ENCODE measurements at places on chromosomes 5 and 9. TPM values are rescaled to one million over a fixed set of nuclear protein-coding genes. Genes with fewer than 3 reads are reported as not detected.

The ARL14EPL gene
- total RNA-seq = 0.09 TPM

The CER1 gene
- 0.22 TPM for total RNA-seq

The ERMP1 gene
- 7.8 TPM for total RNA-seq

The ST6GALNAC6 gene
- total RNA-seq = 44.9 TPM

The SET gene
- 385 TPM for total RNA-seq

The DOCK2 gene
- total RNA-seq = 4.5 TPM

The ST8SIA4 gene
- 9.3 TPM for total RNA-seq

The IL17B gene
- 423 TPM for total RNA-seq

The CAMK4 gene
- total RNA-seq = 7.5 TPM

The KCNMB1 gene
- 0.22 TPM for total RNA-seq

DNA sequence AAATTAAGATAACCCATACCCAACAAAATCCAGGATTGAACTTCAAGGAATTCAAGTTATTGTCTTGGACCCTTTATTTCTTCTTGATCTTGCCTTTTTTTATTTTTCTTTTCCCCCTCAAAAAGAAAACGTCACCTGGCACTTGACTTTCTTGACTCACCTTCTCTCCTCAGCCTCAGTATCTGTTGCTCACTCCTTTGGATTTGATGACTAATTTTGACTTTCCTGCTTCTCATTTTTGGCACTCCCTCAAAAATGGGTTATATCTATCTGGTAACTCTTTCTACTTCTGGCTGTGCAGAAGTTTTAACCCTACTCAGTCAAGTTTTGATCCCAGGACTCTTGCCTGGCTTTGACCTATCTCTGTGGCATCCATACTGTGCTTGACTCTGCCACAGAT is 66.6 kb upstream of the SPATA31D4 start:
- DNase-seq = no peak

- peak; percentile 64 for DNase-seq
Observed at GRCh38 chr5:122896598-122897282, 51.3 kb downstream of the SNX24 start.

DNA sequence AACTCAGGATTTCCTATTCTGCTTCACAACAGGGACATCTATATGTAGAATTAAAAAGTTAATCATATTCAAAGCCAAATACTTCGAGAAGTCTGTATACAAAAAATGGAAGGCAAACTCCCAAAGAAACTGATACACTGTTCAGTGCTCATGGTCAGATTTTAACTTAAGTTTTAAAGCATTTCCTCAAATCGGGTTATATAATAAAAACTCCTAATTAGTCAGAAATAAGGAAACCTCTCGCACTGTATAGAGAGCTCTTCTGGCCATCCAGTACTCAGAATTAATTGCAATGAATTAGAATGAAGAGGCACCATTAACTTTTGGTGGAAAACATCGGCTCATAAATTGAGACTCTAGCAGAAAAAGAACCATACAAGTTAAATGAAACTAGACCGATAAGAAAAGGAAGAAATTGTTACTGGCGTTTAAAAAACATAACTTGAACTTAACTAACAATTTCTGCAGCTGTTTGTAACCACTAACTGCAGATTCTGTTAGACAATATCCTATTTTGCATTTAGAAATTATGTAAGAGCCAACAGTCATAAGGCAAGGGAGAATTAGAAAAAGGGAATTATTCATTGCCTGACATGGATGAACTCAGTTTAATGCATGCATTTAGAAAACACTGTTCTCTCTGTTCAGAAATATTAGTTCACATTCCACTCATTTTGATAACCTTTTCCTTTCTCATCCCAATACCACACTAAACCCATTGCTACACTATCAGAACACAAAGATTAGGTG is 96.6 kb downstream of the FNBP1 start:
- DNase-seq = peak; percentile 8

GRCh38 chr5:160799184-160799583 is 52.8 kb downstream of the ATP10B start:
- DNase-seq = peak; percentile 7

DNA sequence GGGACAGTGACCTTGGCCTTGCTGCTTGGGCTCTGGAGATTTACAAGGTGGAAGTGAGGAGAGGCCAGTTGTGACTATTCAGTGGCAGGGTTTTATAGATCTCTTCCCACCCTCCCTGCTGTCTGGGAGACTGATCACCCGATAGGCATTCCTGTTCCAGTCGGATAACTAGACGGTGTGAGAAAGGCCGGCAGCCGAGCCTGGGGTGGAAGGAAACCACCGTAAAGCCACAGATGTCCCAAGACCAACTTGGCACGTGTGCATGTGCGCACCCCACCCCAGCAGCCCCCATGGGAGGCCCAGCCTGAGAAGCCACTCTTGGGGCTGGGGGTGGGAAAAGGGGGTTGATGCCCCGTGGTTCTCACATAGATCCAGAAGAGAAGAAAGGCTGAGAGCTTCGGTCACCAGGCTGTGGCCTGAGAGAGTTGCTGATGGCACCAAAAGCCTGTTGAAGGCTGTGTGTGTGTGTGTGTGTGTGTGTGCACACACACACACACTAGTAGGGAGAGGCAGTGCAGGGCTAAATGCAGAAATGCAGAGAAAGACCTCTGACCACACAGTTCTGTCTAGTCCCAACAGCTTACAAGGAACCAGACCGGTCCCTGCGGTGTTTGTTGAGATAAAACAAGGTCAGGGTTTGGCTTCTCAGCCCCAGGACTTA is 225.8 kb downstream of the FANCC start:
- DNase-seq = no peak

GRCh38 chr5:143680672-143681259 is 131.2 kb upstream of the HMHB1 start:
- DNase-seq = peak; percentile 46

- no peak for DNase-seq
Observed at GRCh38 chr5:72390836-72391235, 70.7 kb downstream of the PTCD2 start.

DNA sequence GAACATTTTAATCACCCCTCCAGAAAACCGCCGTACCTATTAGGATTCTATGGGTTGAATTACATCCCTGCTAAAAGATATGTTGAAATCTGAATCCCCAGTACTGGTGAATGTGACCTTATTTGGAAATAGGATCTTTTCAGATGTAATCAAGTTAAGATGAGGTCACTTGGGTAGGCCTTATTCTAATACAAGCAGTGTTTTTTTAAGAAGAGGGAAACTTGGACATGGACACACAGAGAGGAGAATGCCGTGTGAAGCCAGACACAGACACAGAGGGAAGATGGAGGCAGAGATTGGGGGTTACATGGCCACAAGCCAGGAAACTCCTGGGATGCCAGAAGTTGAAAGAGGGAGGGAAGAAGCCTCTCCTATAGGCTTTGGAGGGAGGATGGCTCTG is 183.5 kb downstream of the GNA14 start:
- DNase-seq = no peak

GRCh38 chr5:143166661-143167420 is 236.6 kb downstream of the NR3C1 start:
- no peak for DNase-seq

GRCh38 chr5:111691914-111692313 is 65.1 kb downstream of the NREP start:
- no peak for DNase-seq

- DNase-seq = no peak
Observed at GRCh38 chr5:1546556-1546955, 22.8 kb upstream of the LPCAT1 start.

GRCh38 chr5:94793113-94793815 is 174.8 kb downstream of the SLF1 start:
- DNase-seq = no peak

DNA sequence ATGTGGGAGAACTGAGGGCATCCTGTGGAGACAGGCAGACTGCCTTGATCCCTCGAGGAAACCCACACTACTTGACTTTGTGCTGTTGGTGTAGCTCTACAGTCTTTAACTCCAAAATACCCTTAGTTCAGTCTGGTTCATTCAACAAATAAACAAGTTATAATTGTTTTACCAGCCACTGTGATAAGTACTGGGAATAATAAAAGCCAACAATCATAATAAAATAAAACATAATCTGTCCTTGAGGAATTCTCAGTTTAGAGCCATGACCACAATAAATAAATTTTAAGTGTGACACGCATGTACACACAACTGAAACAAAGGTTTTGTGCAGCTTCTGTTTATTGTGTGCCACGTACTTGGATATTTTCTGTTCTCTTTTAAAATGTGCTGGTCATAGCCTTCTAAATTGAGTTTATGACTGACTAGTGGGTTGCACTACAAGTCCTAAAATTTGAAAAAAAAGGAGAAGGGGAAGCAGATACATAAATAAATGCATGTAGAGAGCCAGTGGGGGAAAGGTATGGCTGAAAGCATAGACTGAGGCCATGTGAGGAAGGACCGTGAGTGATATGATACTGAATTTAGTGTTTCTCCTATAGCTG is 6.2 kb upstream of the SCAMP1 start:
- DNase-seq = peak; percentile 23

DNA sequence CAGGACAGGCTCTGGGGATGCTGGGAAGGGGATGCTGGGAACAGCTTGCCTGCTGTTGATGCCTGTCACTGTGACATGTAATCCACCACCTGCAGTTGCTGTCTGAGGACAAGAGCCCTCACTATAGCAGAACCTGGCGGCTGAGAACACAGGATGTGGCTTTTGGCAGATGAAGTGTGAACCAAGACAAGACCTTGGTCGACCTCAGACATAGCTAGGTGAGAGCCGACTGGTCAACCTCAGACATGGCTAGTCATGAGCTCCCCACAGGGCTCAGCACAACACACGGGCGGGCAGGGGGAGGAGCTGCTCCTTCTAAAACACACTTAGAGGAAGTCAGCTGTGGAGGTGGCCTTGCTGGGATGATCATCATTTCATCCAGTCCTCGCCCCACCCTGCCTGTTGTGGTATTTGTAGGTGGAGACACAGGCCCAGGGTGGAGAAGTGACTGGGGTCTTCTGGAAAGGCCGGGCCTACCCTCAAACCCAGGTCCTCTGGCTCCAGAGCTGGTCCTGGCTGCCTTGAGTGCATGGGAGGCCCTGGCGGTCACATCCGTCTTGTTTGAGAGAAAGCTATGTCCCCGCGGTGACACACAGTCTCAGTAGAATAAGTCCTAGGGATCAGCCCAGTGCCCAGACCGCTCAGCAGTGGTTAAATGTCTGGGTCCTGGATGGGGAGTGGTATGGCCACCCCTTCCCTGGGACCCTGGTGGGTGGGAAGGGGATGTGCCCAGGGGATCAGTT is 6.1 kb downstream of the SUSD3 start:
- DNase-seq = peak; percentile 37

GRCh38 chr9:37715991-37716505 is 37.6 kb upstream of the TRMT10B start:
- DNase-seq = no peak

DNA sequence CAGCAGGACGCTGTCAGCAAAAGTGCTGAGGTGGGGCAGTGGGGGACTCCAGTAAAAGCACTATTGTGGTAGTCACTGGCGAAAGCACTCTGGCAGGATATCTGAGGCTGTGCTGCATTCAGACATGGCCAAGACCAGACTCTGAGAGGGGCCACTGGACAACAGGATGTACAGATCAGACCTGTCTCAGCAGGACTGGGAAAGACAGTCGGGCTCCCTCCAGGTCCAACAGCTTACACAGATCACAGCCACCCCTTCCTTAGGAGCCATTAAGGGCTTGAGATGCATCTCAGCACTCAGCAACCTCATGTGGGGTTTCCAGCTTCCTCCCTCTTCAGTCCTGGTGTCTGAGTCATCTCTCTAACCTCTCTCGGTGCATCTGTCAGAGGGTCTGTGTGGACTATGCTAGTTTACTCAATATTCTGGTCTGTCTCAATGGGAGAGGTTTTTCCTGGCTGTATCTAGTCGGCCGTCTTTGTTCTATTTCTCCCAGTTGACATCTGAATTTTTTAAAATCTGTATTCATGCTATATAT is 154.5 kb downstream of the CWC27 start:
- no peak for DNase-seq

GRCh38 chr5:150787656-150788055 is 9.1 kb downstream of the SMIM3 start:
- no peak for DNase-seq

DNA sequence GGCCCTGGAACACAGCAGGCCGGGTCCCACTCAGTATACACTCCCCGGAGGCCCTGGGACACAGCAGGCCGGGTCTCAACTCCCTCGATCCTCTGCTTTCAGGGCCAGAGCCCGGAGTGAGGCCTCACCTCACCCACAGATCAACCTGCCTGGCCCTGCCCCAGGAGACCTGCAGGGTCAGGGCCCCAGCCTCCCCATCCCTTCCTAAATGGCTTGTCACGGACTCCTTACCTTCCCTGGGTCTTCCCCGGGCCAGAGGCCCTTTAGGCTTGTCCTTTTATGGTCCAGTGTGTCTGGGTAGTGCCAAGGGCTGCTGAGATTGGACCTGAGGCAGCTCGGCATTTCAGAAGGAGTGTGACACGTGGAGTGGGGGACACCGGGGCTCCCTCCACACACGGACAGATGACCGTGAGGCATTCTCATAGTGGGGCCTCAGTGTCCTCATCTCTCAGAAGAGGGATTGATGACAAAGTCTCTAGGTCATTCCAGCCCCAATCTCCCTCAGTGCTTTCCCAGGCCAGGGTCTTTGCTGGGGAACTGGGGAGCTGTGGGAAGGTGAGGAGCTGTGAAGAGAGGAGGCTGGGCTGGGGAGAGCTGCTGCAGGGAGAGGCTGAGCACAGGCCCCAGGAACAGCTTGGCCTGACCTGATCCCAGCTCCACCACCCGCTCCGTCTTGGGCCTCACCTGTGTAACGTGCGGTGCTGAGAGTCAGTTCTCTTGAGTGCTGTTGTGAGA is 18.0 kb upstream of the PLEKHG4B start:
- no peak for DNase-seq

GRCh38 chr9:105858006-105858690 is 163.8 kb downstream of the TMEM38B start:
- DNase-seq = no peak

Data from muscle of leg (tissue), 16 donors.